ENCODE measurements at places on chromosomes 3 and 15.

- ATAC-seq: no peak
These were observed 305.4 kb upstream of the ROPN1 start for GRCh38 chr3:124297062-124297980.

- no peak for ATAC-seq
These were observed 295.1 kb upstream of the PROK2 start for GRCh38 chr3:72080095-72080494.

- no peak for ATAC-seq
These were observed 33.7 kb downstream of the DENND6A start for GRCh38 chr3:57659004-57659673.

DNA sequence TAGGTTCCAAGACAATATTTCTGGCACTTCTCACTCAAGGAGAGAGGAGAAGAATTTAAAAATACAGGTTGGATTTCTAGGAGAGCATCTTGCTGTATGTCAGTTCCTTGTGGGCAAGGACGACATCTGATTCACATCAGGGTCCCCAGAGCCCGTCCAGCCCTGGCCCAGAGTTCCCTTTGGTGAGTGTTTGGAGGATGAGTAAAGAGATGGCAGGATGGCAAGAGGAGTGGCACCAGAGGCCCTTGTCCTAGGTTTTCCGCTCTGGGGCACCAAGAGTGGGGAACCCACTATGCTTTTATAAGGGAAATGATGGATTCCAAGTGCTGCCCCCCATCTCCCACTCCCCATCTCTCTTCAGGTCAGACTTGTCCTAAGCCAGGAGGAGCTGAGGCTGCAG, 181.8 kb downstream of the TBC1D2B start:
- no peak for ATAC-seq

DNA sequence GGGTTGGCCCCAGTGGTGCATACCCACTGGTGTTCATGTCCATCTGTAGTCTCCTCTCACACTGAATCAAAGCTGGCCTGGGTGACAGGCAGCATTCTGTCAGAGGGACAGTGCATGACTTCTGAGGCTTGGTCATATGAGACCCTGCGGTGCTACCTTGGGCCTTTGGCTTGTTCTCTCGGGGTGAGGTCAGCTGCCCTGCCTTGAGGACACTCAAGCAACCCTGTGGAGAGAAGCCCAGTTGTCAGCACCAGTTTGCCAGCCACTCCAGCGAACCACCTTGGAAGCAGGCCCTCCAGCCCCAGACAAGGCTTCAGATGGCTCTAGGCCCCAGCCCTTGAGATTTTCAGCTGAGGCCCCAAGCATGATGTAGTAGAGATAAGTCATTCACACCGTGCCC, 16.9 kb upstream of the RAB7A start:
- ATAC-seq: no peak

DNA sequence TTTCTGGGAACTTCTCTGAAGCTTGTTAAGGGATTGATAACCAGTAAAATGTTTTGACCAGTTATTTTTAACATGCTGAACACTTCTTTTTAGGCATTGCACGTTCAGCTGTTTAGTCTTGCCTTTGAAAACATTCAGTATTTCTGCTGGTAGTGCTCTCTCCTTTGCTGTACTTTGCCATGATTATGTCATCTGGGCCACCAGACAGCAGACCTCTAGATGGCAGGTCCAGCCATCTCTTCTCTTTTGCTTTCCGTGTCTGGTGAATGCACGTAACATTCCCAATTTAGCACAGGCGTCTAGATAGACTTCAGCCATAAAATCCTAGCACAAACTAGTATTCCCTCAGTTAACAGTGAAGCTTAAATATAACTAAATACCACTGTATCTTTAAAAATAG, 57.8 kb downstream of the RAB7A start:
- ATAC-seq: no peak

- no peak for ATAC-seq
These were observed 9.9 kb upstream of the EPB42 start for GRCh38 chr15:43230640-43231115.

- peak; percentile 68 for ATAC-seq
These were observed 308.4 kb downstream of the RPLP1 start for GRCh38 chr15:69760890-69761568.

DNA sequence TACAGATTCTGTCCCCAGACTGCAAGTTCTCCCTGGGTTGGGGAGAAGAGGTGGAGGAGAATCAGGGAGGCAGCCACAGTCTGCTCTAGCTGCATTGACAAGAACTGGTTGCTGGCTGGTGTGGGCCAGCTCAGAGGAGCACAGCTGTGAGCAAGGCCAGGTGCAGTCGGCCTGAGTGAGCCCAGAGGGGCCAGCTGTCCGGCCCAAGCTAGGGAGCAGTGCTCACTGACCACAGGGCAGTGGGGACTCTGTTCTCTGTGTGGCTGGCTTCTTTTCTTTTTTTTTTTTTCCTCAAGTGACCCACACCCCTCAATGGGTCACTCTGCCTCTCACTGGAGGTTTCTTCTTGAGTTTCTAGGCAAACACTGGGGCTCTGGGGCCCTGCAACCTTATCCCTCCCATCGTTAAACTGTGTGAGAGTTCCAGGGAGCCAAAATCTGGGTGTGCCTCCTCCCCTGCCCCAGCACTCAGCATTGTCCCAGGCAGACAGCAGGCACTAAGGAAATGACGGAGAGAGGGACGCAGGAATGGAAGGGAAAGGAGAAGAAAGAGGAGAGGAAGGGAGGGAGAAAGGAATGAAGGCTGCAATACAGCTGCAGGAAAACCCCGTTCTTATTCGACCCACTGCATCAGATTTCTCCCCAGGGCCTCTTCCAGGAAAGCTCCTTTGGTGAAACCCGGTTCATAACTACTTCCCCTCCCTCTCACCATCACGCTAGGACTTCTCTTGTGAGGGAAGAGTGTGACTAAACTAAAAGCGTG, 37.7 kb upstream of the HES1 start:
- ATAC-seq: no peak

DNA sequence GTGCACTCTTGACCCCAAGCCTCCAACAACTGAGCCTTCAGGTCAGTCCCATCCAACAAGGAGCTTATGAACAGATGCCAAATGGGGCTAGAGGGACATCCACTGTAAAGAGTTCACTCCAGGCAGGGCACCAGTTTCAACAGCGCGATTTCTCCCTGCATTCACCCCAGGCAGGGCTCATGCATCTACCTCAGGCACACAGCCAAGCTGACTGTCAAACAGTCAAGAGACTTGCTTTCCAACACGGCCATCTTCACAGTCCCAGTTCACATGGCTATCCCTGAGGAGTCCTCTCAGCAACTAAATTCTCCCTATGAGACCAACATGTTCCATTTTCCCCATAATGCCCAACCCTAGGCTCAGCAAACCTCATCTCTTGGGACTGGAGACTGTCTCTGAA, 17.7 kb downstream of the SLC25A20 start:
- no peak for ATAC-seq

DNA sequence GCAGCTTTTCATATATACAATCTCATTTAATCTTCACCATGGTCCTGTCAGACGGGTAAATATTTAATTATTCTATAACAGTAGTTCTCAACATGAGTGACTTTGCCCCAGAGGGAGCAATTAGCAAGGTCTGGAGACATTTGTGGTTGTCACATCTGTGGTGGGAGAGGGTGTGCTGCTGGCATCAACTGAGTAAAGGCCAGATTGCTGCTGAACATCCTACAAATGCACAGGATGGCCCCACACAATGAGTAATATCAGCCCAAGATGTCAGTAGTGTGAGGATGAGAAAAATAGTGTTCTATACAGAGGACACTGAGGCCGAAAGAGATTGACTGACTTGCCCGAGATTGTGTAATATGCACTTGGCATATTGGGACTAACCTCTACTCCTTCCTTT, 156.0 kb downstream of the AGBL1 start:
- no peak for ATAC-seq

DNA sequence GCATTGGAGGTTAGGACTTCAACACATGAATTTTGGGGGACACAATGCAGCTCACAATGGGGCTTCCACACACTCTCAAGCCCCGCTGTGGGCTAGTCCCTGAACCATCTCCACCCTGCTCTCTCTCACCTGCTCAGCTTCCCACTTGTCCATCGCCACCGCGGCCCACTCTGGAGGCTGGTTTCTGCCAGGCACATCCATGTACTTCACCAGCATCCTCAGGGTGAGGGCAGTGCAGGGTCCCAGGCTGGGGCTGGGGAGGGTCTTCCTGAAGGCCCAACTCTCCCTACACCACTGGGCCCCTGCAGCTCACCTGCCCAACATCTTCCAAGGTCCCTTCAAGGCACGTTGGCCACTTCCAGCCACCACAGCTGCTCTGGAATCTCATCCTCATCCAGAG, 46.4 kb downstream of the KLF15 start:
- no peak for ATAC-seq

- no peak for ATAC-seq
These were observed 59.4 kb downstream of the PLOD2 start for GRCh38 chr3:146101538-146101937.

DNA sequence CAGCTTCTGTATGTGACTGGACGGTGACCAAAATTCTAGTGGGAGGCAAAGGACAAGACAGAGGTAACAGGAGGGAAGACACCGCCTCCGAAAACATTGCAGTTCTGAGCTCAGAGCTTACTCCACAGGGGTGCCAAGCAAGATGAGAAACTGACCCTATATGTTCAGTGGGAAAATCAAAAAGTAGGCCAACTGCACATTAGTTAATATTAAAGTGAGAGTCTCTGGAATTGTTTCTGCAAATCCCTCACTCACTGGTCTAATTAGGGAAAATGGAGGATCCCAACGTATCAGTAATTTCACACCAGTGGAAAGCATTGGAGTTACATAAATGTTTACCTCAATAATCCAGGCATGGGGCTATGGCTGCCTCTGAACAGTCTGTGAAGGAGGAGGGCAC, 313.3 kb upstream of the KCNH8 start:
- no peak for ATAC-seq

GRCh38 chr15:44910981-44911625, 45.4 kb upstream of the TERB2 start:
- peak; percentile 79 for ATAC-seq

DNA sequence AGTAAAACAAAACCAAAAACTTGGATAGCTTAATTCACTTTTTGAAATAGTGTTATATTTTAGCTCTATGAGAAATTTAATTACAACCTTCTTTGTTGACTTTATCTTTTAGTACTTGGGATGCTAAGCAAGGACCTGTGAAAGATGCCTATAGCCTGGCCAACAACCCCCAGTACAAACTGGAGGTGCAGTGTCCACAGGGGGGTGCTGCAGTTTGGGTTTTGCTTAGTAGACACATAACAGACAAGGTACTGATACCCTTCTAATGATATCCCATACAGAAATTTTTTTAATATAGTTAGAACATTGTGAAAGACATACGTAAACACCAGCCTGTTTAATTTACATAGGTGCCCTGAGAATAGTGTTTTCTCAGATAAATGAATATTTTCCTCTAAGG, 35.3 kb downstream of the CAPN7 start:
- ATAC-seq: peak; percentile 32

- no peak for ATAC-seq
These were observed 18.0 kb upstream of the NEO1 start for GRCh38 chr15:73034221-73034620.

DNA sequence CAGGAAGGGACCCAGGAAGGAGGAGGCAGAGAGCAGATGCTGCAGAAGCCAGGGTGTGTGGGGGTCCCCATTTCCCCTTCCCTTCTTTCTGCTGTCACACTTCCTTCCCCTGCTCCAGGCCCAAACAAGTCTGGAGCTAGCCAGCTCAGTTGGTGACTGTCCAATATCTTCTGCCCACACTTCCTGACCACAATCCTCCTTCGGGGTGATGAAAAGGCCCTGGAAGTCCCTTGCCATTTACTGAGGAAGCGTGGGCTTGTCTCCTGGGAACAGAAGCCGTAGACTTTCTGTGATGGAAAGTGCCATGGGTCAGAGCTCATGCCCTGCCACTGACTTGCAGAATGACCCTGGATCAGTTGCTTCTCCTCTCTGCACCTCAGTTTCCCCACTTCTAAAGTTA, 39.0 kb downstream of the ANAPC13 start:
- no peak for ATAC-seq

DNA sequence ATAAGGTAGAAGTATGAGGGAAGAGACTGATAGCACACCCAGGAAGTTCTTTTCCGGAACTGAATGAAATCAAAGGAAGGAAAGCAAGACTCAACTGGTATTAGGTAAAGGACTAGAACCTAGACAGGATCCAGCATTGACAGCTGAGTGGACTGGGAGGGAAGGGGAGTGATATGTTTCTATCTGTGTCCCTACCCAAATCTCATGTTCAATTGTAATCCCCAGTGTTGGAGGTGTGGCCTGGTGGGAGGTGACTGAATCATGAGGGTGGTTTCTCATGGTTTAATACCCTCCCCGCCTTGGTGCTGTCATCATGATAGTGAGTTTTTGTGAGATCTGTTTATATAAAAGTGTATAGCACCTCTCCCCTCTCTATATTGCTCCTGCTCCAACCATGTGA, 415.9 kb upstream of the KCNMB2 start:
- peak; percentile 17 for ATAC-seq

Measured in activated CD4-positive, CD25-positive, alpha-beta regulatory T cell treated with anti-CD3 and anti-CD28 coated beads, Interleukin-2, amount 50 U/mL, for 24 hours (primary cell).